ENCODE measurements at places on chromosomes 1 and 21.
A peak's percentile ranks its signal among the peaks of the same experiment; 100 is the strongest.

GRCh38 chr1:86119214-86119764 is 37.3 kb downstream of the COL24A1 start:
- no peak for DNase-seq

DNA sequence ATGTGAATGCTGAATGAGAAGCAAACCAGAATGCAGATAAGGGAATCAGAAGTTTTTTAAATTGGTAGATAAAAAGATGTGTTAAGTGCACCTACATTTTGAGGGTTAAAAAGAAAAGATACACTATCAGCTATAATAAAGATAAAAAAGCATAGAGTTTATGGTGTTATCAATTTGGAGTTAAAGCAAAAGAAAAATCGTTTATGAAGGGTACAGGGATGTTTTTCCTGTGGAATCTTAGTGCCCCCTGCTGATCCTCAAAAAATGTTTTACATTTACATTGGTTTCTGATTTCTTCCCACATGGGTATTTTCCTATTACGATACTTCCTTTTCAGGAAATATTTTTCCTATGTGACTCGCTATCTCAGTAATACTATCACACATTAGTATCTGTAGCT is 293.5 kb downstream of the MRPL39 start:
- DNase-seq: peak; percentile 29

- no peak for DNase-seq
These were observed 66.1 kb downstream of the TBX15 start for GRCh38 chr1:118921994-118922393.

GRCh38 chr21:16500271-16500670 is 770.5 kb downstream of the USP25 start:
- DNase-seq: no peak

DNA sequence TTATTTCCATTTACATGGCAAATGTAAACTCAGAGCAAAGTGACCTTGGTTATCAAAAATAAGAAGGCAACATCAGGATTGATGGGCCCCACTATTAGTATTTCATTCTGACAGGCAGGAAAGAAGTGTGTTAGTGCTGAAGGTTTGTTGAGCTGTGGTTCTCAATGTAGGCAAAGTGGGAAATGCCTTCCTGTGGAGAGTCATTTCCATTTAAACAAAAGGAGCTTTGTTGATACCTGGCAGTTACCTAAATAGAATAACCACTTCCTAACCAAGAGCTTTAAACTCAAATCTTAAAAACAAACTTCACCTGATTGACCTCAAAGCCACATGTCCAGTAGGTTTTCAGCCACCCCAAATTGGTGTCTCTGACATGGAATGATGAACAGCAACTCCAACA is 579.9 kb upstream of the BEND5 start:
- DNase-seq: no peak

GRCh38 chr1:36821386-36821785 is 212.9 kb downstream of the GRIK3 start:
- no peak for DNase-seq

DNA sequence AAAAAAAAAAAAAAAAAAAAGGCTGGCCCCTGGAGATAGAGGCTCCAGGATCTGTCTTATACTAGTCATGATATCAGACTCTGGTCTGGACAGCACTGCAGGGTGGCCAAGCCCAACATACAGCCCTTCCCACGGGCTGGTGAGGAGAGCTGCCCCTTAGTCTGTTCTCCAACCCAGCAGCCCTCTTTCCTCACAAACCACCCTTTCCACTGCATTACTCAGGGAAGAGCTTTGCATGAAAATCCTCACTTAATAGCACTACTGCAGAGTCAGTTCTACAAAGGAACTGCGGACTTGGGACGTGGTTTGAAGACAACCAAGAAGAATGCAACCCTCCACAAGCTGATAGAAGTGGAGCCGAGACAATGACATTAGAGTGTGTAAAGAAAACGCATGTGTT is 5.7 kb downstream of the BCAR3 start:
- no peak for DNase-seq

DNA sequence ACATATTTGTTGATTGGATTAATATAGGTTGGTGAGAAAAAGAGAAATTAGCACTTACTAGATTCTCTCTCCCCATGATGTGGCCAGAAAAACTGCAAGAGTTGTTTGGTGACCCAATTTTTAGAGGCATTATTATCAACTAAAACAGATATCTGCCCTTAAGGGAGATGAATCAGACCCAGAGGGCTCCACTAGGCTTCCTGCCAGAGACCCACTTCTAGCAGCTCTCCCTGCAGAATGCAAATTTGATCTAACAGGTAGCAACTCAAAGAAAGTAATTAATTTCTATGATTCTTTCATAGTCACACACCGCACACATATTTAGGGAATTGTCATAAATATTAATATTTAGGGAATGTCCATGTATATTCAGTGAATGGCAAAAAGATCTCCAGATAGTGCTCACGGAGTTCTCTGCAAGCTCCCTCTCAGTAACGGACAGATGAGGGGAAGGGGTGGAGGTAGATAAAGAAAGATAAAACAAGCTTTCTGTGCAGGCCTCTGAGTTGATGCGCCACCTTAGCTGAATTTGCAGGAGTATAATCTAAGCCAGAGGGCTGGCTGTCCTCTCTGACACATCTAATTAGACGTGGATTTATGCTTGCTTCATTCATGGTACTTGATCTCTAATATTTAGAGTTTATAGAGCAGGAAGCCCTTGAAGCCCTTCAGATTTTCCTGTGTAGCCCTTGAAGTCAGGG is 84.1 kb upstream of the CCDC190 start:
- DNase-seq: no peak

GRCh38 chr1:92934395-92935378 is 26.6 kb downstream of the DIPK1A start:
- DNase-seq: peak; percentile 55

- no peak for DNase-seq
These were observed 119.6 kb downstream of the TOMM20 start for GRCh38 chr1:235009074-235009473.

DNA sequence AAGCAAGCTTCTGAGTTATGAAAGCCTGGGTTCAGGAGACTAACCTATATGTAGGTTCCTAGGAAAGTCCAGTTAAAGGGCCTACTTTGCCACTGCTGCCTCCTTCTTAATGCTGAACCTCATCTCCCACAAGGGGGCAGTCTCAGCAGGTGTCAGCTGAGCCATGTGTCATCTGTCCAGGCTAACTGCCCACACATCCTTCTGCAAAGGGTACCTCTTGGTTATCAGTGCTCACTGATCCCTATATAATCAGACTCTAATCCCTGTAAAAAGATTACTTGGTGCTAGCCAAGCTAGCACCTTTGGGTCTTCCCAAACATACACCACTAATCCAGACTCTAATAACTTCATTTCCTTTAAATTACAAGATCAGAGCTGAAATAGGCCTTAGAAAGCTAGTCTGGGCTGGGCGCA is 9.0 kb downstream of the PRDX1 start:
- DNase-seq: peak; percentile 67

- DNase-seq: peak; percentile 86
These were observed 98.1 kb downstream of the ADSS2 start for GRCh38 chr1:244353551-244354091.

GRCh38 chr1:112762541-112763500 is 47.7 kb upstream of the PPM1J start:
- no peak for DNase-seq

- DNase-seq: peak; percentile 43
These were observed at the start of gene ZBTB18 for GRCh38 chr1:244050835-244051444. TSS of gene ZBTB18 (plus strand) at chr1:244051283. CDS start at chr1:244051432, 149 bp downstream.

DNA sequence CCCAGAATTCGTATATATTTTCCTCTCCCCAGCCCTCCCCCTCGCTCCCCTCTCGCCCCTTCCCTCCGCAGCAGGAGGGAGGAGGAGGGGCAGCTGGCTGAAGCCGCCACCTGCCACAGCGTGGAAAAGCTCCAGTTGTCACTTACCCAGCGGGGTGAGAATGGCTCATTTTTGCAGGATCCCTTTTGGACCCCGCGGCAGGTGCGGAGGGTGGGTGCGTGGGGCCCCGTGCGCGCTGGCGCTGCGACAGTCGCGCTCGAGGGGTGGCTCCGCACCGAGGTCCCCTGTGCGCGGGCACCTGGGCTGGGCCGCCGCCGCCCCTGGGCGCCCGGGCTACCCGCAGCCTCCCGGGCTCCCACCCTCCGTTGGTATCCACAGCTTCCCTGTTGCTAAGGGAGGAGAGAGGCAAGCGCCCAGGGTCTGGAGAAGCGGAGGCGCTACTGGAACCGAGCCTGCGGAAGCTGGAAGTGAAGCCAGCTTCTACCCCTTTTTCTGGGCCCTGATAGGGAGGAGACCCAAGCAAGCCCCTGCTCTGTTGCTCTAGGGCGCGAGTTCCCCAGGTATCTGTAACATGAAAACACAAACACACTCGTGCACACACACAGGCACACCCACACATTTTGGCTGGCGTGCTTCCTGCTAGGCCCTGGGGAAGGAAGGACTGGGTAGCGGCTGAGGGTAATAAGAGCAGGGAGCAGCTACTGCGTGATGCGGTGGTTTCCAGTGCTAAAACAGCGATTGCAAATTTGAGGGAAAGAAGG is at the start of gene ERICH3:
ERICH3 (minus strand) TSS at position 442 of the 761 bp plus-strand sequence; CDS start at position 169, 273 bp downstream.
- DNase-seq: no peak

GRCh38 chr1:60971330-60971729 is 111.0 kb upstream of the NFIA start:
- no peak for DNase-seq

- DNase-seq: peak; percentile 70
These were observed 10.6 kb downstream of the AVPR1B start for GRCh38 chr1:206106328-206107167.

DNA sequence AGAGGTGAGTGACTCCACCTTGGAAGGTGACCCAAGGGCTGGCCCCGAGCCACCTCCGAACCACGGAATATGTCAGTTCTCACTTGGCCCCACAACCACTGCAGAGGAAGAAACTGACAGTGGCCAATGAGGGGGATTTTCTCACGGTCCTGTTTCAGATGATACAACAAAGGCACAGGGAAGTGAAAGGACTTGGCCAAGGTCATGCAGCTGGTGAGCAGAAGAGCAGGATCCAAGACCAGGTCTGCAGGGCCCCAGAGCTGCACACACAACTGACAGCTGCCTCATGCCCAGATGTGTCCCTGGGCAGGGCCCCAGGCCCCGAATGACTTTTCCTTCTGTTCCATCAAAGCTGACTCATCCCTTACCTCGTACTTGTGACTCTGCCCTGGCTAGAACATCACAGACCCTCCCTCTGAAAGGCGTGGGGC is 25.8 kb upstream of the EVA1B start:
- DNase-seq: no peak

DNA sequence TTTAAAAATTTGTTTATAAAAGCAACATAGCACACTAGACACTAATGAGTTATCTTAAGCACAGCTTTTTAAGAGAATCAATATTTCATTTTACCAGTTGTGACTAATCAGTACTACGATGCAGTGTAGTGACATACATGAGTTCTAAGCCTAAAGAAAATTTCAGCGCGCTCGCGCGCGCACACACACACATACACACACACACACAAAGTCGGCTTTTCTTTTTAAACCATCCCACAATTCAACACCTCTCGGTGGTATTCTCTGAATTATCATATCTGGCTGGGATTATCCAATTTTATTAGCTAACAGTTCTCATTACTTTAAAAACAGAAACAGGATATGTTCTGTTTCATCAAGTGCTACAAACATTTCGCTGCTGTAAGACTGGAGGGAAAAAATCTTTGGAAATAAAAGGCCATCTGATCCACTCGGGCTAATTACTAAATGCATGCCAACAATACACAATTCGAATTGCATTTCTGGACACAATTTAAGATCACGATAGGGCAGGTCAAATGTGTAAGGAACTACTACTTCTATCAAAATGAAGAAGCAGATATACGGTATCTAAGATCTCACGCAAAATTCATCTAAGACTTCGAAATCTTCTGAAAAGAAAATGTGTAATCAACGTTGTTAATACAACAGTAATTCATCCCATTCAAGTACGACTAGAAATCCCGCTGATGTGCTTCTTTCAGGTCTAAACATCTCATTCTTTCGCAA is 1.2 kb downstream of the TUT4 start:
- DNase-seq: no peak

DNA sequence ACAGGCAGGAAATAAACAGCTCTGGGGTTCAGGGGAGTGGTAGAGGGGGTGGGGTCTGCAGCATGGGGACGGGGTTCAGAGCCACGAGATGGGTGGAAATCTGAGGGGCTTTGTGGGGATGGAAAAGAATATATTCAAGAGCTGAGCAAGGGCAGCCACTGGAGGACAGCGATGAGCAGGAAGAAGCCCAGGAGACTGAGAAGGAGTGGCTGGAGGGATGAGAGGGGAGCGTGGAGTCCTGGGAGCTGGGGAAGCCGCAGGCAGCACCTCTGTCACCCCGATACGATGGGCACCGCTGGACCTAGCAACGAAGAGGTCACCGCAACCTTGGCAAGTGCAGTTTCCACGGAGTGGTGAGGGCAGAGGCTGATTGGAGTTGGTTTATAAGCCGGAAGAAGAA is 10.0 kb upstream of the KCNAB2 start:
- DNase-seq: no peak

DNA sequence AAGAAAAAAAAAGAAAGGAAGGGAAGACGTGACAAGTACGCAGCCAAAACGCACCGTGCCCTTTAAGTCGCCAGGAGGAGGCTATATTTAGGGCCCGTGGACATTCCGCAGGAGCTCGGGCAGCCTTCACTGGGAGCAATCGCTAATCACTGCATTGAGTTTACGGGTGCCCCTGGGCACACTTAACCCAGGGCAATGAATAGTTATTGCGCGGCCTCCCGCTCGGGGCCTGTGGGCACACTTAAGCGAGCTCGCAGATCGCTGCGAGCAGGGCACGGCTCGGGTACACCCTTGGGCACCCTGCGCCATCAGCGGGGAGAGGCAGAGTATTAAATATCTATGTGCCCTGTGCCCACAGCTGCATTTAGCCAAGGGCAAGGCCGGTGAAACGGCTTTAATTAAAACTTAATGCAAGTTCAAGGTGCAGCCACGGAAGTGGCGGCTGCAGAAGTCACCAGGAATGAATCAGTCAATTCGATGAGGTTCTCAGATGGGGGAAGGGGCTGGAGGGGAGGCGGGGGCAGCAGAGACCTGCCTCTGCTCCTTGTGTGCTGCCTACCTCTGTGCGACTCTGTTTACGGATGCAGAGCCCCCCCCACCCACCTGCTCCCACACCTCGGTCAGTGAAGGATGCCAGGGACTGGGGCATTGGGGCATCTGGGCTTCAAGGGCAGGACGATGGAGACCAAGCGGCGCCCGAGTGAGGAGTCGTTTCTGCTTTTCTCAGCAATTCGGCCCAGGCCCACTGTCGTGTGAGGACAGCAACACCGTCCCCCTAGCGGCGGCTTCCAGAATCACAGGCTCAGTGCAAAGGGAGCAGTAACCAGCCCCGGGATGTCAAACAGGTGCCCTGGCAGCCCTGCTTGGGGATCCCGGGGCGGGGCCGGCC is 51.8 kb upstream of the TARDBP start:
- DNase-seq: peak; percentile 59

- no peak for DNase-seq
These were observed 4.5 kb downstream of the ADPRS start for GRCh38 chr1:36093226-36093625.

DNA sequence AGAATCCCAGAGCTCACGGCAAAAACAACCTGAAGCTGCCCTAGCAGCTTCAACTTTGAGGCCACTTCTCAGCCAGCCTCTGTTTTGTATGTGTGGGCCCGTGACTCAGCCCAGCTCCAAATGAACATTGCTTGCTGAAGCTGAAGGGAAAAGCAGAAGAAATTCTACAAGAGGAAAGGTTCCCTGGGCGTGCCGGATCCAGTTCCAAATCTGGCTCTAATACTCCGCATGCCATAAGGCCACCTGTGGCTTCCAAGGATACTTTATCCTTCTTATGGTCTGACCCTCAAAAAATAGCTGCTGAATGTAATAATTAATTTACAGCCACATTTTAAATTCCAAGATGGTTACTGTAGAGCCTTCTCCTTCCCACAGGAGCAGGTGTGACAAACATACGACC is 24.3 kb downstream of the TSPAN2 start:
- DNase-seq: no peak
